ENCODE measurements at places on chromosomes 16 and 17. TPM values are rescaled to one million over a fixed set of nuclear protein-coding genes. Genes with fewer than 3 reads are reported as not detected.

The NUPR1 gene
- 1.1 TPM for total RNA-seq

The SLC47A1 gene
- 3.3 TPM for total RNA-seq

The SNX11 gene
- 20.1 TPM for total RNA-seq

DNA sequence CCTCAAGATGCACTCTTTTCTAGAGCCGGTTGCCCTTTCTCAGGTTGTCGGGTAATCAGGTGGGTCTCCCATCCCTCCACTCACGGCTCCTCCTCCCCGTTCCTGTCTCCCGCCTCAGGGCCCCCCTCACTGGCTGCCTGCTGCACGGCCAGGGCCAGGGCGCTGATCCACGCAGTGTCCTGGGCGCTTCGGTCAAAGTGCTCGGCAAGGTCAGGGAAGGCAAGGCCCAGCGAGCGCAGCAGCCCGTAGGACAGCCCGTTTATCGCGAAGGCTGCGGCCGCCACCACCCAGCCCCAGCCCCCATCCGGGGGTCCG is 753 bp downstream of the SLC16A11 start:
- DNase-seq = peak; percentile 36
